Lower lobe of right lung (tissue), 2 donors: ENCODE measurements at places on chromosomes 16 and 17.
A peak's percentile ranks its signal among the peaks of the same experiment; 100 is the strongest.

DNA sequence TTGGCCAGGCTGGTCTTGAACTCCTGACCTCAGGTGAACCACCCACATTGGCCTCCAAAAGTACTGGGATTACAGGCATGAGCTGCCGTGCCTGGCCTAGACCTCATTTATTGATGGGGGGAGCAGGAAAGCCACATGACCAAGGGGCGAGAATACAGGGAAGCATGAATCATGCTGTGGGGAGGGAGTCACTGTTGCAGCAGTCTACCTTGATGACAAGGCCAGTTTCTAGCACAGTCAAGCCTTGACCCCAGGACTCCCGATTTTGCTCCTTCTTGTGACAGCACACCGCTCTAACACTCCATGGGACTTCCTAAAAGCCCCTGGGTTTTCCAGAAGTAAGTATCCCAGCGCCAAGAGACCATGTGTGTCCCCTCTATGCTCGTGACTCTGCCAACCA, 42.9 kb upstream of the IRF8 start:
- no peak overlapping the region for H3K4me3 ChIP-seq
- H3K27me3 ChIP-seq = no peaks in the 10 kb centered on the region
- H3K4me1 ChIP-seq = no peaks in the 10 kb centered on the region
- no peak overlapping the region for H3K27ac ChIP-seq
- no peak for DNase-seq
- no peaks in the 10 kb centered on the region for H3K36me3 ChIP-seq

DNA sequence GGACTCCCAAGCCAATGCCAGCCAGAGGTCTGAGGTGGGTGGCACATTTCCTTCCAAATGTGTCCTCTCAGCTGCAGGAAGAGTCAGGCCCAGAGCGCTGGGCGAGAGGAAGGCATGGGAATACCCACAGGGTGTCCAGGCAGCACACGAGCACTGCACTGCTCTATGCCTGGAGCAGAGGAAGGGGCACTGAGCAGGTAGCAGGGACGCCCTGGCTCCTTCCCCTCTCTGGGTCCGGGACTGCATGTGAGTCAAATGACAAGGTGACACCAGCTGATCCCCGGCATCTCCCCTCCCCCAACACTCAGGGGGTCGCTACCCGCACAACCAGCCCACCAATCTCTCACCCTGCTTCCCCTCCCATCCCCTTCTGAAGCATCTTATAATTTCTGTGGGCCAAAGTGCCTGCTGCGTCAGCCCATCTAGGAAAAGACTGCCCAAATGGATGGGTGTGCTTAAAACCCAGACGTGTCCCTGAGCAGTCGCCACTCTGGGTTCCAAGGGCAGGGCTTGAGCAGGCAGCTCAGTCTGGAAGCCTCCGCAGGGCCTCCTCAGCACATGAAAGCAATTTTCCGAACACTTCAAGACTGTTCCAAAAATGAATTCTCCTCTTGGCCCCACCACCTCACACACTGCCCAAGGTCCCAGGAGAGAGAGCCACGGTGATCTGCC, 12.0 kb upstream of the BCAR1 start:
- H3K27ac ChIP-seq = peak overlapping the region; percentile 92
- no peak for DNase-seq
- peaks cover 60% of the 10 kb centered on the region for H3K4me1 ChIP-seq
- H3K27me3 ChIP-seq = peaks cover 6% of the 10 kb centered on the region

GRCh38 chr17:41600318-41600717, 12.2 kb downstream of the KRT16 start:
- H3K36me3 ChIP-seq = no peaks in the 10 kb centered on the region
- no peak for DNase-seq
- H3K4me3 ChIP-seq = no peak overlapping the region
- no peak overlapping the region for H3K27ac ChIP-seq
- H3K27me3 ChIP-seq = no peaks in the 10 kb centered on the region

DNA sequence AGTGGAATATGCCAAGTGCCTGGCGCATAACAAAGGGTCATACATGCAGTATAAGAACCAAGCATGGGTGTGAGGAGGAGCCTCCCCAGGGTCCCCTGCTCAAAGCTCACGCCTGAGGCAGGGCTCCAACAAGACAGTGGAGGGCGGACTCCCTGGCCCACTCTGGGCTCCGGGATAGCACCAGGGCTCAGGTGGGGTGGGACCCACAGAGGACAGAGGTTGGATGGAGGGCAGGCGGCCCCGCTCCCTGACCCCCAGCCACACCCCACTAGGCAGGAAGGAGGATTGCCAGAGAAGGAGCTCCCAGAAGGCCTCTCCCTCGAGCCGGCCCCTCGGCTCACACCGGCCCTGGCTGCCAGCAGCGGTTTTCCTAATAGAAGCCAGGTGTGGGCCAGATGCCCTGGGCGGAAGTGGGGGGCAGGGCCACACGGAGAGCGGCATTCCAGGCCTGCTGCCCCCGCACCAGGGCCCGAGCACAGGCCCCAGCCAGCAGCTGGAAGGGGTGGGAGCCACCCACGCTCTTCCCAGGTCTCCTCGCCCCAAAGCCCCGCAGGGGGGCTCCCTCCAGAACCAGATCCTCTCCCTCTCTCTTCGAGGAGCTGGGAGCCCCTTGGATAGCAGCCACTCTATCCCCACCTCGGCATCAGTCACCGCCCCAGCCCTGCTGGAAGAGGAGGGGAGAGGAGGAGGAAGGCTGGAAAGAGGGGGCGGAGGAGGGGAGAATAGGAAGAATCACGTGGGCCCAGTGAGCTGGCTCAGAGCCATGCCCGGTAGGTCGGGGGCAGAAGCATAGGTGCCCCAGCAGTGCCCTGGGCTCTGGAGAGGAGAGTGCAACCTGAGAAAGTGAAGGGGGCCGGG, 21.0 kb downstream of the VASN start:
- peak; percentile 47 for DNase-seq
- no peaks in the 10 kb centered on the region for H3K27me3 ChIP-seq
- no peak overlapping the region for H3K4me3 ChIP-seq
- H3K4me1 ChIP-seq = peaks cover 23% of the 10 kb centered on the region

- H3K27ac ChIP-seq = peak overlapping the region; percentile 73
- peak; percentile 70 for DNase-seq
- no peaks in the 10 kb centered on the region for H3K27me3 ChIP-seq
Measured at GRCh38 chr17:47279062-47279801, 25.6 kb downstream of the ITGB3 start.

DNA sequence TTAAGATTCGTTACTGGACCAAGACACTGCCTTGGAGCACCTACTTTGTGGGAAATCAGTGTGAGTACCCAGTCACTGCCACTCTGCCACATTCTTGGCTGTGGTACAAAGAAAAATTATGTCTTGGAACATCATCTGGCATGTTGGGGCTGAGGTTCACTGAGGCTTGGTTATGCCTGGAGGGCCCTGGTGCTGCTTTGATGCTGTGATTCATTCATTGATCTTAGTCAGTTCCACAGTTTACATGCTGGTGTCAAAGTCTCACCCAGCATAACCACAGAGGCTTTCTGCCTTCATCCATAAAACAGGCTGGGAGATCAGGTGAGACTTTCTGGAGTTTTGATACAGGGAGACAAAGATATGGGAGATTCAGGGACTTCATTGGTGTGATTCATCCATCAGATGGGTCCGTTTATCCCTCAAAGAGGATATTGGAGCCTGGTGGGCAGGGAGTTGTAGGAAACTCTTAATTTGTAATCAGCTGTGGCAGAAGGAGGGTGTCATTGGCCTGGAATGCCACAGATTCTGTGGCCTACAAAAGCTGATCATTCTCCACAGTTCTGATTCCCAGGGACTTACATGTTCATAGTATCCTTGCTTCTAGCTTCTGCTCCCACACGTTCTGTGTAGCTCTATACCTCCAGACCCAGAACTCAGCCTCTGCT, 322.5 kb downstream of the PMP22 start:
- no peaks in the 10 kb centered on the region for H3K36me3 ChIP-seq
- H3K4me1 ChIP-seq = no peaks in the 10 kb centered on the region
- H3K27ac ChIP-seq = no peak overlapping the region
- H3K27me3 ChIP-seq = no peaks in the 10 kb centered on the region

DNA sequence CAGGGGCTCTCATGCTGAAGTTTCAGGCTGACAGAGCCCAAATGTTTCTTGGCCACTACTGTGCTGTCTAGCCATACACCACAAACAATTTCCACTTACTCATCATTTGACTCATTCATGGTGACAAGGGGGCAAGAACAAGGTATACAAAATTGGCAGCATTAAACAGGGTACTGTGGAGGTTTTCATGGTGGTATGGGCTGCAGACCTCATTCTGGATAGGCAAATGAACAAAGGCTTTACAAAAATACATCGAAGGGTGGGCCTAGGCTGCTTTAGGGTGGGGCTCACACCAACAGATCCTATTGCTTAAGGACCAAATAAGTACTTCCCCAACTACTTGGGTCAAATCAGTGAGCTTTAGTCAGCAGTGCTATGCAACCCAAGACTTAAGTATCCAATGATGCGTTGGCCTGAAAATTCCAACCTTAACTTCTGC, 53.0 kb downstream of the N4BP1 start:
- H3K4me1 ChIP-seq = peaks cover 95% of the 10 kb centered on the region
- no peaks in the 10 kb centered on the region for H3K27me3 ChIP-seq
- DNase-seq = no peak
- H3K27ac ChIP-seq = peak overlapping the region; percentile 27

DNA sequence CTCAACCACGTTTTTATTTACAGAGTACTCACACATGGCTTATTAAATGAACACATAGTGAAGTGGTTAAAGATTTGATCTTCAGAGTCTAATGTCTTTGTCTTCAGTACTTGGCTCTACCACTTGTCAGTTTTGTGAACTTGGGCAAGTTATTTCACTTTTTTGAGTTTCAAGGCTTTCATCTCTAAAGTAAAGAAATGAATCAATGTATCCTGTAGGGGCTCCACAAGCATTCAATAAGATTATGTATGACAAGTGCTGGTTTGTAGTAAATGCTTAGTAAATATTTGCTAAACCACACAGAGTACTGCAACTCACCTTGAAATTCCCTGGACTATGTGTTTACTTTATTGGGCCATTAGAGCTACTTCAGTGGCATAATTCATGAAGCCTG, 446.0 kb upstream of the GOT2 start:
- no peaks in the 10 kb centered on the region for H3K36me3 ChIP-seq
- H3K4me3 ChIP-seq = no peak overlapping the region
- no peak for DNase-seq
- H3K27ac ChIP-seq = no peak overlapping the region
- H3K27me3 ChIP-seq = no peaks in the 10 kb centered on the region

DNA sequence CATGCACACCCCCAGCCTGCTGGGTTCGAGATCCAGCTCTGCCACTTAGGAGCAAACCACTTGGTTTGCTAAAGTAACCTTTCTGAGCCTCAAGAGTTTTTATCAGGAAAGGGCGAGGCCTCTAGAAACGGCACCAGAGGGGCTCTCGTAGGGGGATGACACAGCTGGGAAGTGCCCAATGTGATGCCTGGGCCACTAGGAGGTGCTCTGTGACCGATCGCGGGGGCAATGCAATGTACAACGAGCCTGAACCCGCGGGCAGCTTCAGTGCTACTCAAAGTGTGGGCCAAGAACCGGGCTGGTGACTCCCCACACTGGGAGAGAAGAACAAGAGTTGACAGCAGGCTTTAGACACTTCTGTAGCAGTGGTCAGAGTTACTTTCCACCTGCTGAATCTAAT, 9.4 kb downstream of the C16orf89 start:
- peaks cover 46% of the 10 kb centered on the region for H3K36me3 ChIP-seq
- no peaks in the 10 kb centered on the region for H3K27me3 ChIP-seq
- H3K4me3 ChIP-seq = no peak overlapping the region
- no peaks in the 10 kb centered on the region for H3K4me1 ChIP-seq
- DNase-seq = no peak
